Kidney epithelial cell (primary cell): ENCODE measurements at places on chromosomes 2 and 18.

DNA sequence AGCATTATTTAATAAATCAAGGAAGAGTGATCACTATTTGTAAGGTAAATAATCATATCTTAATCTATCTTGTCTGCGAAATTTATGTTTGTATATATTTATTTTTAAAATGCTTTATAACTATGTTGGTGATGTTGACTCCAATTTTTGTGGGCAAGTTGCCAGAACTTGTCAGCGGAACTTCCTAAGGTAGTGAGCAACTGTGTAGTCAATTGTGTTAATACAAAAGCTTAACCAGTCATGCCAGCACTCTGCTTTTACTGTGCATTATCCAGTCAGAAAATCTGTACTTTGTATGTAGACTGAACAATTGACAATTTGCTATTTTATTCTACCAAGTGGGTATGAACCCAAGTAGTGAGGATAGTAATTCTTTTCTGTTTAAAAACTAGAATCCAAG is 61.9 kb upstream of the RND3 start:
- no peak for DNase-seq

GRCh38 chr2:224031358-224031970 is 7.6 kb downstream of the SERPINE2 start:
- no peak for DNase-seq

GRCh38 chr18:78407466-78407844 is 572.2 kb upstream of the SALL3 start:
- no peak for DNase-seq

- DNase-seq, result no peak
Observed at GRCh38 chr2:12479065-12479601, 237.6 kb upstream of the TRIB2 start.

DNA sequence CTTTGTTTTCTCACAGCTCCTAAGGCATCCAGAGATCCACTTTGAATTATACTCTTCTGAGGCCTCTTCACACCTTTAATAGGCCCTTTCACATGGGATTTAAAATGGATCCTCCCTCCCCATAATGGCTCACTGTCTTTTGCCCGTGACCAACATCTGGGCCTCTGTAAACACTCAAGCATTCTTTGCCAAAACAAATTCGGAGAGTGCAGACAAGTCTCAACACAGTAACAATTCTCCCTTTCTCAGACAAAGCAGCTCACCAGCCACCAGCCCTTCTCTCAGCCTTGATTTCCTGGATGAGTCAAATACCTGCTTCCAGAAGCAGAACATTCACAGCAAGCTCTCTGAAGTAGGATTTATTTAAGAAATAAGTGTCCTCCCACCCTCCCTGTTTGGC is 14.0 kb upstream of the IMP4 start:
- DNase-seq, result no peak

GRCh38 chr2:39948016-39948719 is 169.1 kb upstream of the THUMPD2 start:
- peak; percentile 34 for DNase-seq

DNA sequence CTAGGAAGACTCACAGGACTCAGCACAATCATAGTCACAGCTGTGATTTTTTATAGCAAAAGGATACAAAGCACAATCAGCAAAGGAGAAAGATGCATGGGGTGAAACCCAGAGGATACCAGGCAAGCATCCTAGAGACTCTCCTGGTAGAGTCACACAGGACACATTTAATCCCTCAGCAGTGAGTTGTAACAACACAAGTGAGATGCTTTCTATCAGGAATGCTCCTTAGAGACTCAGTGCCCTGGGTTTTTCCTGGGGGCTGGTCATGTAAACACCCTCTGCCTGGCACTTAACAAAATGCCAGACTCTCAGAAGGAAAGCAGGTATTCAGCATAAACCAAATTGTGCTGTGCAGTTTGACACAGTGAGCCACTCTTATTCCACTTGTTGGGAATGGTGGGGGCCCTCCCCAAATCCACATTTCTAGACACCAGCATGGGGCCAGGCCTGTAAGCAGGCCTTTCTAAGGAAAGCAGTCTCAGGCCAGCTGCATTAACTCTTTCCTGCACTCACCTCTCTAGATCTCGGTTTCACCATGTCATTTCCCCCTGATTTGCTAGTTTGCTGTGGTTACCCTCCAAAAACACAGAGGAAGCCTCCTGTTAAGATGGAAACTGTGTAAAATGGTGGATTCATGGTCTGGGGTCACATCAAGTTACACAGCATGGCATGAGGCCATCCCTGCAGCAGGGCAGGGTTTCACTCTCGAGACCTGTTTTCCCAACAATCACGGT is 16.9 kb upstream of the RNU4ATAC start:
- DNase-seq, result no peak

DNA sequence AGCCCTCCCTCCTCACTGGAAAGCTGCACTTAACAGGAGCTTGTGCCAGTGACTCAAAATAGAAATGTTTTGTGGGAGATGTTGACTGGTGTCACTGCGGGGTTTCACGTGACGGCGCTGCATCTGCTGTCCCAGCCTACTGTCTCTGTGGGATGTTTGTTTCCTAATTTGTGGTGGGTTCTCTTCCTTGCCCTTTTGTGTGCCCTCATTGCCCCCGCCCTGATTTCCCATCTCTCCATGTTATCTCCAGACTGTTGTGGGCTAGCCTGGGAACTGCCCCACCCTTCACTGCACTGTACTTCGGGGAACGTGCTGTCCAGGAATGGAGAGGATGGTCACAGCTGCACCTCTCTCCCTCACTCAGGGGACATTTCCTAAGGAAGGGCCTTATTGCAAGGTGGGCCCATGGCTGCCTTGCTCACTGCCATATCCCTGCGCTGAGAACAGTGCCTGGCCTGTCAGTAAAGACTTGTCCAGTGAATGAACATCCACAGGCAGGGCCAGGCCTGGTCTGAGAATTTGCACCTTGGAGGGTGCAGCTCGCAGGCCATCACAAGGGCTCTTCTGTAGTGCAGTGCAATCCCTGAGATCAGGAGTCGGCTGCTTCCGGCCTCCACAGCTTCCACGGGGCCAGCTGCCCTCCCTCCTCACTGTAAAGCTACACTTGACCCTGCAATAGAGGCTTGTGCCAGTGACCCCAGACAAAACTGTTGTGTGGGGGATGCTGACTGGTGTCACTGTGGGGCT is 18.1 kb downstream of the ZAP70 start:
- no peak for DNase-seq

DNA sequence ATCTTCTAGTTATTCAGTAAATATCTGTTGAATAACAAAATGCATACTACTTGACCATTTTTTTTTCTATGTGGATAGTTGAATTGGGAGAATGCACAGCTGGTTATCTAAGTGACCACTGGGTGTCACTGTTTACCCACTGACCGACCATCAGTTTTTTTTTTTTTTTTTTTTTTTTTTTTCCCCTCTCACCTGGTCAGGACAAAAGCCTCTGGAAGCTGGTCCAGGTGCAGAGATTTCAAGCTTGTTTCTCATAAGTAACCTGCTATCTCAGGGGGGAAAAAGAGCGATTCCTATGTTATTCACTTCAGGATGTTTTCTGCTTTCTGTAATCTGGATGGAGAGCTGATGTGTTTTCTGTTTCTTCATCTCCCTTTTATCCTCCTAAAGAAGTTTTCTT is 256.0 kb downstream of the DCDC2C start:
- DNase-seq, result no peak

- DNase-seq, result no peak
Observed at GRCh38 chr18:76982038-76982437, 150.5 kb downstream of the MBP start.

DNA sequence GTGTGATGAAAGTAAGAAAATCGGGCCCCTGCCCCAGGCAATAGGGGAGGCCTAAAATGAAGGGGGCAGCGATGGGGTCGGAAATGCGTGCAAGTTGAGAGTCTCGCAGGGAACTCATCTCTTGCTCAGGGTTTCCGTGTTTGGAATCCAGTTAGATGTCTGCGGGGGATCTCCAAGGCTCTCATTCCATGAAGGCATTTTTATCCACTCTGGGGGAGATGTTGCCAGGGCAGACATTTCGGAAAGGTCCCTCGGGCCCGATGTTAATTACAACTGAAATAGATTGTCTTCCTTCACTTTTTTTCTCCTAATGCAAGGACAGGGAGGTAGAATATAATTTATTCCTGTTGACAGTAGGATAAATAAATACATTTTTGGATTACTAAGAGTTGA is 12.8 kb upstream of the SKOR2 start:
- DNase-seq, result no peak

- DNase-seq, result no peak
Observed at GRCh38 chr18:5237083-5237722, 40.1 kb upstream of the AKAIN1 start.

DNA sequence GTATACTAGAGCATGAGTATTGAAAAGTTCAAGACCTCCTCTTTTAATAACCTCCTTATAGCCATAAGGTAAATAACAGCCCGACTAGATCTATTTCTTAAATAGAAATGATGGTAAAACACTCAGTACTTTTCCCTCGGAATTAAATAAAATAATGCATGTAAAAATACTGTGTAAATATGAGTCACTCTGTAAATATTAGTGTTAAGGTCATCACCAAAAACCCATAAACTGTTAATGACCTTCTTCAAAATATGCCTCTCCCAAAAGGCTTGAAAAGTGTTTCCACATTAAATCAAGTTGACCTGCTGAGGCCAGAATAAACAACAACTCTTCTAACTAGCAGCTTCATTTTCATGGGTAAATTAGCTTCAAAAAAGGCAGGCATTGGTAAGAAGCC is 25.3 kb upstream of the BZW1 start:
- DNase-seq, result no peak

DNA sequence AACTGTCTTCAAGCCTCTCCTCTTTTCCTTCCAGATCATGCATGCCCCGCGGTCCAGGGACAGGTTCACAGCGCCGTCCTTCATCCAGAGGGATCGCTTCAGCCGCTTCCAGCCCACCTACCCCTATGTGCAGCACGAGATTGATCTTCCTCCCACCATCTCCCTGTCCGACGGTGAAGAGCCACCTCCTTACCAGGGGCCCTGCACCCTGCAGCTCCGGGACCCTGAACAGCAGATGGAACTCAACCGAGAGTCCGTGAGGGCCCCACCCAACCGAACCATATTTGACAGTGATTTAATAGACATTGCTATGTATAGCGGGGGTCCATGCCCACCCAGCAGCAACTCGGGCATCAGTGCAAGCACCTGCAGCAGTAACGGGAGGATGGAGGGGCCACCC is 81.3 kb downstream of the FAM210A start:
- no peak for DNase-seq

GRCh38 chr18:5297597-5297996 is 2.1 kb upstream of the ZBTB14 start:
- DNase-seq, result no peak

DNA sequence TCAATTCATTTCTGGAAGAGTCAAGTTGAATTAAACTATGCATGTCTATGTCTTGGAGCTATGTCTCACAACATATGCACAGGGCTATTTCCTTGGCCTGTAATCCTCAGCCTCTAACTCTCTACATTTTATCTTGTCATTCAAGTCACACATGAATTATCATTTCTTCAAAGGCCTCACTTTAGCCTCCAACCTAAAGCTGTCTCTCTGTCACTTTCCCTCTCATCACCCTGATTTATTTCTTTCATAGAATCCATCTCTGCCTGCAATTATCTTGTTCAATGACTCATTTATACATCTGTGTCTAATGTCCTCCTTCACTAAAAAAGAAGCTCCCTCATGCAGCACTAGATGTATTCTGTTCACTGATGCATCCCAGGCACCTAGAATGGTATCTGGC is 614.2 kb upstream of the REG3G start:
- DNase-seq, result no peak

- DNase-seq, result no peak
Observed at GRCh38 chr2:173191601-173192000, 116.0 kb downstream of the MAP3K20 start.

- DNase-seq, result no peak
Observed at GRCh38 chr2:96463119-96463518, 42.0 kb downstream of the NEURL3 start.

DNA sequence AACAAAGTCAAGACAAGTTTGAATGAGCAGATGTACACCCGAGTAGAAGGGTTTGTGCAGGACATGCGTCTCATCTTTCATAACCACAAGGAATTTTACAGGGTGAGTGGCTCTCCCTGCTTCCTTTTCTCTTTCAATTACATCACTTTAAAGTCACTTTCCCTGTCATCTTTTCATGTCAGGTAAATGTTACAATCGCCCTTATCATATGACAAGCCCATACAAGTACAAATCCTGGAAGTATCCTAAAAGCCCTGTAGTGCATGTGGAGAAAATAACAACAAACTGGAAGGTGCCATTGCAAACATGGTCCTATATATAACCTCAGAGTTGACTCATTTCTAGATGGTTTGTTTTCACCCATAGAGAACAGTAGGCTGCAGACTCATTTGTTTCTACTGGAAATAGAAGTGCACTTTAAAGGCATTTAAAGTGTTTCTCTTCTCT is 126.0 kb downstream of the SP100 start:
- DNase-seq, result no peak

GRCh38 chr2:240742602-240743095 is 51.0 kb downstream of the AQP12A start:
- DNase-seq, result no peak

GRCh38 chr2:21067859-21068537 is 24.1 kb upstream of the APOB start:
- DNase-seq, result no peak

GRCh38 chr18:1037776-1038175 is 133.1 kb downstream of the ADCYAP1 start:
- no peak for DNase-seq

GRCh38 chr2:70094171-70094977 is 7.1 kb downstream of the PCBP1 start:
- DNase-seq, result no peak

GRCh38 chr18:42100911-42101310 is 145.9 kb downstream of the PIK3C3 start:
- no peak for DNase-seq

- no peak for DNase-seq
Observed at GRCh38 chr2:28975671-28976070, 5.4 kb upstream of the TOGARAM2 start.

GRCh38 chr18:68555879-68556301 is 159.0 kb downstream of the TMX3 start:
- no peak for DNase-seq

GRCh38 chr2:157052685-157053224 is 204.8 kb upstream of the GALNT5 start:
- DNase-seq, result no peak

DNA sequence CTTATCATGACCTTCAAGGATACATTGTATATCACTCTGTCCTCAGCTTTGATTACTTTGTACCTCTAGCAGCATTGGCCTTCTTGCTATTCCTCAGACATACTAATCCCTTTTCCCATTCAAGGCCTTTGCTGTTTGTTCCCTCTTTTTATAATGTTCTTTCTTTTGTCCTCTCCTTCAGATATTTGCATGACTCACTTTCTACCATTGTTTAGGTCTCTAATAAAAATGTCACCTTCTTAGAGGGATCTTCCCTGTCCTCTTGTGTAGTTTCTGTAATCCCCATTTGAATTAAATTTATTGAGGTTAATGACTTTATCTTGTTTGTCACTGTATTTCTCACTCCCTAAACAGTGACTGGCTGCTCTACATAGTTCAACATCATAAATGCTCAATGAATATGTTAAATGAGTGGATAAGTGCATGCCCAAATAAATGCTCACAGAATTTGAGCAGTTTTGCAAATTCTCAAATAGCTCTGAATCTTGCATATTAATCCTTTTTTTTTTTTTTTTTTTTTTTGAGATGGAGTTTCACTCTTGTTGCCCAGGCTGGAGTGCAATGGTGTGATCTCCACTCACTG is 135.9 kb downstream of the AGPS start:
- no peak for DNase-seq

GRCh38 chr18:32318581-32318980 is 128.7 kb downstream of the MEP1B start:
- DNase-seq, result no peak
